Cerebellar cortex (tissue), 1 donor: ENCODE measurements at places on chromosomes 6 and 20.

DNA sequence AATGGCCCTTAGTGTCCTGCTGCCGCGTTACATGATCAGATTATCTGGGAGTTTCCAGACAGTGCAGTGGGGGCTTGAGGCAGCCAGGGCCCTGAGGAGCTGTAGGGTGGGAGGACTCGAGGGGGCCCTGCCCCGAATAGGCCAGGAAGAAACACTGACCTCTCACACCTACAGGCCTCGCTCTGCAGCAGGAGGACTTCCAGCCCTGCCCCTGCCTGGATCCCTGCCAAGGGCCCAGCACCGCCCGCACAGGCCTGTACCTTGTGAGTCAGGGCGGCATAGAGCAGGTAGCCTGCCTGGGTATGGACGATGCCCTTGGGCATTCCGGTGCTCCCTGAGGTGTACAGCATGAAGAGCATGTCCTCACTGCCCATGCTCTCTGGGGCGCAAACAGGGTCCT is 30.1 kb upstream of the APMAP start:
- no peak for DNase-seq

GRCh38 chr6:56909115-56909907 is 45.6 kb upstream of the BEND6 start:
- DNase-seq, result no peak

GRCh38 chr6:21468461-21468860 is 125.1 kb upstream of the SOX4 start:
- DNase-seq, result no peak

- no peak for DNase-seq
Observed at GRCh38 chr6:25023781-25024180, 88.0 kb upstream of the RIPOR2 start.

- DNase-seq, result no peak
Observed at GRCh38 chr20:47795214-47795907, 10.1 kb upstream of the SULF2 start.

- DNase-seq, result no peak
Observed at GRCh38 chr6:3237761-3238662, 10.6 kb upstream of the TUBB2B start.

- peak; percentile 88 for DNase-seq
Observed at GRCh38 chr6:32885698-32886286, 31.8 kb downstream of the PSMB9 start.

GRCh38 chr6:117264369-117264691 is 1.0 kb upstream of the VGLL2 start:
- no peak for DNase-seq

GRCh38 chr6:142799639-142800038 is 145.3 kb downstream of the HIVEP2 start:
- no peak for DNase-seq

DNA sequence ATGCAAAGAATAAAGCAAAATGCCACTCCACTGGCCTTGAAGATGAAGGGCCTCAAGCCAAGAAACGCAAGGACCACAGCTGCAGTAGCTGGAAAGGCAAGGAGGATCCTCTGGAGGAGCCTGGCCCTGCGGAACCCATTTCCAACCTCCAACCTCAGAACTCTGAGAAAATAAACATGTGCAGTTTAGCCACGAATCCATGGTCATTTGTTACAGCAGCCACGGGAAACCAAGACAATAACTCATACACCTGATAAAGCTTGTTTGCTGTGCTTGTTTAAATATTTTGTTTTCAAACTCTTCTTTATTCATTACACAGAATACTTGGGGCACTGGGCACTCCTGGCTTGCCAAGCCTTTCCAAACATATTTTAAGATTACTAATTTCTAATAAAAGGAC is 10.4 kb downstream of the SERPINB6 start:
- no peak for DNase-seq

DNA sequence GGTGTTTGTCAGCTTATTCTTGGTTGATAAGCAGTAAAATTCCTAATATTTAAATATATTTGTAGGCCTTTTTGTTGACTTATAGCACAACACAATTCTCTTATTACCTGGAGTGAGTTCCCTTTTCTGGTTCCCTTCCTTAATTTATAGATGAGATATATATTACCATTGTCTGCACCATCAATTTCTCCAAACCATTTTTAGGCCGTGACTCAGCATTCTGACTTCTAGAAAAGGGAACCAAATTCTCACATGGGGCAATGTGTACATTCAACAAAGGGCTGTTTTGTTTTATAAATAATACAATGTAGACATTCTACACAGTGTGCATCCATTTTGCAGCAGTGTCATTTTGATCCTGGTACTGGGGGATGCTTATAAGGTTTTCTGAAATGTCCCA is 52.8 kb downstream of the NCOA7 start:
- DNase-seq, result no peak

- peak; percentile 50 for DNase-seq
Observed at GRCh38 chr6:140051521-140052512, 677.4 kb upstream of the CITED2 start.

DNA sequence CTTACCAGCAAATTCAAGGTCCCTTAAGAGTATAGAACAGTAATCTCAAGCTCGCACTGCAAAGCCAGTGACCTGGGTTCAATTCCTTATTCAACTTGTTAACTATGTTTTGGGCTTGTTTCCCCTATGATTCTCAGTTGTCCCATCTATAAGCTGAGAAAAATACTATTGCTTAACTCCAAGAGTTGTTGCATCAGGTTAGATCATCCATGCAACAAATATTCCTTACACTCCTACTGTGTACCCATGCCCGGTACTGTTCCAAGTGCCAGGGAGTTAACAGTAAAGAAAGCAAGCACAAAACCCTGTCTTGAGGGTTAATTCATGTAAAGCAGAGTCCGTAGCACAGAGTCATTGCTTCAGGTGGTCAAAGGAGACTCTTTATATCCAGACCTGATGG is 247.3 kb downstream of the MAFB start:
- no peak for DNase-seq

- DNase-seq, result peak; percentile 27
Observed at GRCh38 chr6:138986578-138986977, 1.5 kb downstream of the REPS1 start.

GRCh38 chr6:46491201-46491627 is at the start of gene RCAN2:
RCAN2 (minus strand) TSS chr6:46491449.
- peak; percentile 73 for DNase-seq

DNA sequence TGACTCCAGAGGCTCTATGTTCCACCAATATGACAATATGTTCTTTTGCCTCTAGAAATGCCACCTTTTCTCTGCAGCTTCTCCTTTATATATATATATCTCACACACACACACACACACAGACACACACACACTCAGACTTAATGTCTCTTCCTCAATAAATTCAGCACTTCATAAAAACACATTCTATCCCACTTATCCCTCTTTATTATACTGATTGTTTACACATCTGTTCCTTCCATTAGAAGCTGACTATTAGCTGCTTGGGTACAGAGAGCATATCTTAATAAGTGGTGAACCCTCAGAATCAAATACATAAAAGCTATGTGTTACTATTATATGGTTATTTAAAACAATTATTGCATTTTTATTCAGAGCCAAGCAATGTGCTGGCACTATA is 23.3 kb downstream of the NRSN1 start:
- DNase-seq, result no peak

DNA sequence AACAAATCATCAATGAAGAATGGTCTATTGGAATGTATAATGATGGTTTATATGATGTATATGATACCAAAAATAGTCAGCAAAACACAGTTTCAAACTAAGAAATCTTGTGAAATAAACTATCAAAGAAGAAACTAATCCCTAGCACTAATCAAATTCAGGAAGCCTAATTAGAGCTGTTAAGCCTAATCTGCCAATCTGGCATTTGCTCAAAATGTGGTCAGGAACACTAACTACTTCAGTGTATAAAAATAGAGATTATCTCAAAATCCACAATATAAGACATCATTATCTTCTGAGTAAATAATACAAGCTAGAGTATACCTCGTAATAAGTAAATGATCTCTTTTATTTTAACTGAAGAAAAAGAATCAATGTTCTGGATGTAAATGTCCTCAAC is 12.8 kb upstream of the AKAP7 start:
- DNase-seq, result no peak

GRCh38 chr6:151807513-151808370 is at the start of gene ESR1:
ESR1 (plus strand) TSS chr6:151807682; CDS start chr6:151807913, 231 bp downstream.
- no peak for DNase-seq
